Heart right ventricle (tissue), 16 donors: ENCODE measurements at places on chromosomes 7 and 10. TPM values are rescaled to one million over a fixed set of nuclear protein-coding genes. Genes with fewer than 3 reads are reported as not detected.
A peak's percentile ranks its signal among the peaks of the same experiment; 100 is the strongest.

- peak overlapping the region; percentile 79 for H3K27ac ChIP-seq
- H3K4me3 ChIP-seq, result peak overlapping the region; percentile 56
- H3K36me3 ChIP-seq, result no peaks in the 10 kb centered on the region
Observed at GRCh38 chr7:151735851-151736402, 141.0 kb downstream of the PRKAG2 start.

DNA sequence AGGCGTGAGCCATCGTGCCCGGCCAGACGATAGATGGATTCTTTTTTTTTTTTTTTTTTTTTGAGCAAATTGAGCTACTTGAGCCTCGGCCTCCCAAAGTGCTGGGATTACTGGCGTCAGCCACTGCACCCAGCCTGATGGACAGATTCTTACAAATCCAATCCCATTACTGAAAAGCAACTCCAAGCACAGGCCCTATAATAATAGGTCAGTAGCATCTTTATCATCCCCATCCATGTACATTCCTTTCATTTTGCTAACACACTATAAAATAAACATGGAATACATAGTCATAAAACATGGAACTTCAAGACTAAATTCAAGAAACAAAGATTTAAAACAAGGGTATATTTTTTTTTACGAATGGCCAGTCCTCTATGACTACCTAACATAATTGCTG is 16.0 kb upstream of the RSBN1L start:
- H3K4me1 ChIP-seq, result peaks cover 13% of the 10 kb centered on the region
- H3K27ac ChIP-seq, result no peak overlapping the region
- H3K36me3 ChIP-seq, result no peaks in the 10 kb centered on the region
- DNase-seq, result no peak

GRCh38 chr10:43233601-43234430 is 33.0 kb downstream of the RASGEF1A start:
- no peak overlapping the region for H3K27ac ChIP-seq
- H3K4me1 ChIP-seq, result peaks cover 6% of the 10 kb centered on the region
- no peak for DNase-seq
- H3K36me3 ChIP-seq, result no peaks in the 10 kb centered on the region
- peaks cover 35% of the 10 kb centered on the region for H3K27me3 ChIP-seq

- H3K4me1 ChIP-seq, result no peaks in the 10 kb centered on the region
- no peak for DNase-seq
- no peak overlapping the region for H3K4me3 ChIP-seq
- no peak overlapping the region for H3K27ac ChIP-seq
- peaks cover 69% of the 10 kb centered on the region for H3K36me3 ChIP-seq
Observed at GRCh38 chr7:70787771-70788170, 344.2 kb upstream of the GALNT17 start.

DNA sequence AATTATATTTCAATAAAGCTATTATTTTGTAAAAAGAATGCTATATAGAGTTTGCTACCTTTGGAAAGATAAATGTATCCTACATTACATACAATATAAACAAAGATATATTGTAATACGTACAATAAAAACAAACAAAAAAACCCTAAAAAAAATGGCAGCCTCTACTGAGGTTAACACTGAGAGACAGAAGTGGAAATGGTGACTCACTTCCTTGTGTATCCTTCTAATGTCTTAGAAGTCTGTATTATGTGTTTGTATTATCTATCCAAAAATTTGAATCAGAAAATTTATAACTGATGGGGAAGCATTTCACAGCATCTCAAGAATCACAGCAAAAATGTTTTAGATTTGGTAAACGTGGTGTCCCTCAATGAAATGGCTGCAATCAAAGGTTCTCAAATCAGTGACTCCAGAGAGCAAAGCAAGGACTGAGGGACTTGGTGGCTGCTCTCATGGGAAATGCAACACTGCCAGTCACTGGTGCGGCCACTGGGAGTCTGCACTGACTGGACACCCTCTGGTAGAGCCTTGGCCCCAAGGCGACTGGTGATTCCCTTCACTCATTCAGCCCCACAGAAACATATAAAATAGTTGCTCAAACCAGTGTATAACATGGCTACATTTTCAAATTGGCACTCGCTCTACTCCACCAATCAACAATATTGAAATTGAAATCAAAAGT is 53.8 kb downstream of the PANK1 start:
- peaks cover 5% of the 10 kb centered on the region for H3K4me1 ChIP-seq
- DNase-seq, result peak; percentile 23
- H3K27ac ChIP-seq, result peak overlapping the region; percentile 81

- peaks cover 33% of the 10 kb centered on the region for H3K36me3 ChIP-seq
- no peak for DNase-seq
- H3K4me3 ChIP-seq, result peak overlapping the region; percentile 75
- no peaks in the 10 kb centered on the region for H3K27me3 ChIP-seq
Observed at GRCh38 chr10:73253225-73253555, 746 bp upstream of the MRPS16 start.

- no peak overlapping the region for H3K27ac ChIP-seq
- no peaks in the 10 kb centered on the region for H3K4me1 ChIP-seq
- no peaks in the 10 kb centered on the region for H3K27me3 ChIP-seq
- peaks cover 4% of the 10 kb centered on the region for H3K36me3 ChIP-seq
Observed at GRCh38 chr7:21920936-21921335, 24.8 kb downstream of the CDCA7L start.

Gene HOGA1
- total RNA-seq, result 19.0 TPM

Gene LRIT1
- total RNA-seq, result not detected

Gene SKIDA1
- total RNA-seq, result 3.7 TPM
